ENCODE measurements at places on chromosomes 13 and 19.

DNA sequence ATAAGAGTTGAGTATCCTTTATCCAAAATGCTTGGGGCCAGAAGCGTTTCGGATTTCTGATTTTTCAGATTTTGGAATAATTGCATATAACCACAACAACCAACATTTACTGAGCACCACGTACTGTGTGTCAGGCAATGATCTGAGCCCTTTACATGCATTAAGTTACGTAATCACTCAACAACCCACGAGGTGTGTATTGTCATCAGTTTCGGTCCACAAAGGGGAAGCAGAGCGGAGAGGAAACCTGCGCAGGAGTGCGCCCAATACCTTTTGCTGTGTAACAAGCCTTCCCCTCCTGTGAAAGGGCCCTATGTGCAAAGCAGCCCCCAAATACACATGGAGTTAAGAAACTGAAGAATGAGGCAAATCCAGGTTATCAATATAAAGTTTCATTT, 20.7 kb upstream of the NLRP12 start:
- no peak for DNase-seq

GRCh38 chr13:28022848-28023518, 34.5 kb upstream of the URAD start:
- DNase-seq = peak; percentile 21

- peak; percentile 62 for DNase-seq
Observed at GRCh38 chr13:52010890-52011631, at the start of gene ATP7B. ATP7B (minus strand) TSS chr13:52011450; CDS start chr13:52011337, 113 bp downstream.

DNA sequence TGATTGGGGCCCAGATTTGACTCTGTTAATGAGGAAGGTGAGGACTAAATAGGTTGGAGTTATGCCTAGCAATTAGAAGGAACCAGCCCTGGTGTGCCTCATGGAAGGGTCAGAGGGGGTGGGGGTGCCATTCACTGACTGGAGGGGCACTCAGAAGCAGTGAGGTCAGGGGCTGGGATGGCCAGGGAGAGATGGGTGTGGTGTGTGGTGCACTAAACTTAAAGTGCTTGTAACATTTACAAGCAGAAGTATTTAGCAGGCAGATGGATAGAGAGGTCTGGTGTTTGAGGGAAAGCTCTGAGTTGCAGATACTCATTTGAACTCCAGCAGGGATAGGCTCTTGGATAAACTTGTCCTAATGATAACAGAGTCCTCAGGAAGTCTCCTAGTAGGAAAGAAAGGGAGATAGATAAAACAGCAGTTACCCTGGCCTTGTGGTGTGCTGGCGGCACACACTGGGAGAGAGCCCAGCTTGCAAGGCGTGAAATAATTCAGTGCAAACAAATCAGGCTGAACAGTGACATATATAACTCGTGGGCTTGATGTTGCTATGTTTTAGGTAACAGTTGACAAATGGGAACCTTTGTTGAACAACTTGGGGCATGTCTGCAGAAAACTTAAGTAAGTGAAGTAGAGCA, 20.0 kb upstream of the UPF3A start:
- no peak for DNase-seq

- no peak for DNase-seq
Observed at GRCh38 chr13:66076417-66076816, 1153.7 kb downstream of the PCDH9 start.

DNA sequence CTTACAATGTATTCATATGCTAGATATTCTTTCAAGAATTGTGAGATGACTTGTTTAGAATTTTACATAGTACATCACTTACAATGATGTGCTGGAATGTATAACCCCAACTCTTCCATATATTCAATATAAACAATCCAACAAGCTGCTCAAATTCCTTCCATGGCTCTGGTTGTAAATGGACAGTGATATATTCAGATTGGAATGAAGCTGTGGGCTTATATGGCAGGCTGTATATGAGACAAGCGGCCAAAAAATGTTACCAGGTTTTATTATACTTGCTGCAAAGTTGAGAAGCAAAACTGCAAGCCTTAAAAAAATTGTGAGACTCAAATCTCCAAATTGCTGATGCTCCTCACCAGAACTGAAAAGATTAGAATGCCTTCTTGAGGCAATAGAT, 83.6 kb upstream of the KLF12 start:
- no peak for DNase-seq

- no peak for DNase-seq
Observed at GRCh38 chr19:58089846-58090245, 8.2 kb downstream of the ZSCAN18 start.
